ENCODE measurements at places on chromosomes 6 and 20. TPM values are rescaled to one million over a fixed set of nuclear protein-coding genes. Genes with fewer than 3 reads are reported as not detected.

DNA sequence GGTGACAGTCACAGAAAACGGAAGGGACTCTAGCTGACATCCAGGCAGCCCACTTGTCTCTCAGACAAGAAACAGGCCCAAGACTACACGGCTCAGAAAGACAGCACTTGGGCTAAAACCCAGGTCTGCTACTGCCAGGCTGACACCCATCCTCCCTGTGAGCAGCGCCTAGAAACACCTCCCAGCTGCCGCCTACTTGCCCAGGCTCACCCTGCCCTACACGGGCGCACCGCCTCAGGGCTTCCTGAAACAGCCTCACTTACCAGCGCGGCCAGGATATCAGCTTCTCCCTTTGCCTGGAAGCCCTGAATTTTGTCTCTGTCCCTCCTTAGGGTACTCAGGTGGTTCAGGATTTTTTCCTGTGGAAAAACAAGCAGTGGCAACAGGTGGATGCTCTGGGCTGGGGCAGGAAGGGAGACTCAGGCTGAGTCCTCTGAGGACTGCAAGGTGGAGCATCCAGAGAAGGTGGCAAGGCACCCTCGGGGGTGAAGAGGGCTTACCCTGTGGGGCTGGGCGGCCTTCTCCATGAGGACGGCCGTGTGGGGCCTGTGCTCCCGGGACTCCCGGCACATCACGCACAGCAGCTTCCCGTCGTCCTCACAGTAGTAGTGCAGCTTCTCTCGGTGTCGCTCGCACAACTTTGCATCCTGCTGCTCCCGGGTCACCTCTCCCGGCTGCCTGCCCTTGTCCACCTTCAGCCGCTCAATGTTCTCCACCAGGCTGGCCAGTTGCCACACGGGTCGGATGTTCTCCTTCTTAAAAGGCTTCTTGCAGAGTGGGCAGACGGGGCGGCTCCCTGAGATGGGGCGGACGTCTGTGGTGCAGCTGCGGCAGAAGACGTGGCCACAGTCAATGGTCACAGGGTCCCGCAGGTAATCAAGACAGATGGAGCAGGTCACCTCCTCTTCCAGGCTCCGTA is 14.8 kb downstream of the TRIM26 start:
- no peak for DNase-seq

DNA sequence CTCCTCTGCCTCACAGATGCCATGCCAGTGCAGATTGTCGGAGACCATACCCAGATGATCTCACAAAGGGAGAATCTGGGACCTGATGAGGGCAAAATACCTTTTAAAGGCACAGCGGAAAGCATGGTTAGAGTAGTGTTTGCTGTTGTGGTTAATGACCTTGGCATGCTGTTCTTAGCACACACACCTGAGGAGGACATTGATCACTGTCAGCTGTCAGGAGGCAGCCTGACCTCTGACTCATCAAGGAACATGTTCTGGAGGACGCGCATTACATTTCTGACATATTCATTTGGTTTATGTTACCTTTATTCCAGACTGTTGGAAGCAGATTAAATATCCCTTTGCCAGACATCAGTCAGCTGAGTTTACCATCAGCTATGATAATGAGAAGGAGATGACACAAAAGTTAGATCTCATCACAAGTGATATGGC is 57.1 kb downstream of the GOPC start:
- DNase-seq, result no peak

DNA sequence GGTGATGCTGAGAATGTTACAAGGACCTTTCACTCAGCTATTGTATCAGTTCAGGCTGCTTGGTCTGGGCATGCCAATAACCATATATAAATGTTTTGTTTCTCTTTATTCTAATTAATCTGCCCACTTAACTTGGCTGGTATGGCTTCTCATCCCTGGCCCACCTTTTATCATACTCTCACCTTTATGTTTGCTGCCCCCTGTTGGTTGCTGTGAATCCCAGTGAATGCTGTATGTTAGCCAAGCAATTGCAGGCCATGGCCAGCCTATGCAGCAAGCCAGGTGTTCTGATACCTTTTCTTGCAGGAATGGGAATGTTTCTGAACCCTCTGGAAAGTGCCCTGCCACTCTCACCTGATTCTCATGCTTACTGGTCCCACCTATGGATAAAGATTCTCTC is 54.6 kb downstream of the PCSK2 start:
- no peak for DNase-seq

DNA sequence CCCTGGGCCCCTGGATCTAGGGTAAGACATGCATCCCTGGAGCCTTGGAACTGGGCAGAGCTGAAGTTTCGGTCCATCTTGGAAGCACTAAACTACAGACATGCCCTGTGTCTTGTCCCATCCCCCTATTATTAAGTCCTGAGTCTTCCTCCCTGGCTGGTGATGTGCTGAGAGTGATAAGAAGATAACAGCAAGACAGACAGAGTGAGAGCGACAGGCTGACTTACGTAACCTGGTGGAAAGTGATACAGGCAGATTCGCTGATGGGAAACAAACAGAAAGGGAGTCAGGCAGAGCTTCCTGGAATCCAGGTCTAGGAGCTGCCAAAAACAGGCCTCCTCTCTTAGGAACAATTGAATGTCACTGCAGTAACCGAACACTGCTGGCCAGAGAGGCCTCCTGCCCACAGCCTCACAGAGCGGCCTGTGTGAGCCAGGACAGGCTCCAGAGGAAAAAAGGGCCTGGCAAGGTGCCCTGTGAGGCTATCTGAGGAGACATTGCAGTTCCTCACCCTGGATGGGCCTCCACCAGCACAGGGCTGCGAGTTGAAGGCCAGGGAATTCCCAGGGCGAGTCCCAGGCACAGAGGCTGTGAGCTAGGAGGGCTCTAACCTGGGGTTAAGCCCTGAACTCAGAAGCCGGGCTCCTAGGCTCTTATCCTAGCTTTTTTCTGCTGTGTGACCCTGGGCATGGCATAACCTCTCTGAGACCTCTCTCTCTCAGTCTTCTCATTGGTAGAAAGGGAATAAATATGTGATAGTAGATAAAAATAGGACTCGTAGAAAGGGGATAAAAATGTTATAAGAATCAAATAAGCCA is 34.2 kb upstream of the B4GALT5 start:
- peak; percentile 36 for DNase-seq

DNA sequence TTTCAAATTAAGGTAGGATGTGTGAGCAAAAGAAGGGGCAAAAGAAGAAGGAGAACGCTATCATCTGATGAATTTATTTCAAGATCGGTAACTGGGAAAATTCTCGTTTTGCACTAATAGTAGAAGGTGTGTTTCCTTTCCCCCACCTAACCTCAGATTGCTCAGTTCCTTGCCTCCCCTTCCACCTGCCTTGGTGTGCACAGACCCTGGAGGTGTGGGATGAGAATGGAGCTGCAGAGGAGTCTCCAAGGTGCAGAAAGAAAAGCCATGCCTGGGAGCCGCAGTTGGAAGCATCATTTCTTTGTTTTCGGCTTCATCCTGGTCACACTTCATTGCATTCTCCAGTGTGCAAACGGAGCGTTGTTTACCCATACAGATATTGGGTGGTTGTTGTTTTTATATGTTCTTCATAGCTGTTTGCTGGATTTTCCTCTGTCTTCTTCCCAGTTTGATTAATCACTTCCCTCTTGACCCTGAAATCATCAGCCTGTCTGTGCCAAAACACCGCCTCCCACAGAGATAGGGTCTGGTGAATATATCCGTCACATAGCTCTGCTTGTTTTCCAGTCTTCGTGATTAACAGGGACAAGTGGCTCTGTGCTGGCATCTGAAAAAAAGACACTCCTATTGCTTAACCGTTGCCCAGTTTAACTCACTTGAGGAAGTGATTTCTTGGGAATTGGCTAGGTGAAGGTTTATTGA is 40.2 kb upstream of the NEDD9 start:
- no peak for DNase-seq

DNA sequence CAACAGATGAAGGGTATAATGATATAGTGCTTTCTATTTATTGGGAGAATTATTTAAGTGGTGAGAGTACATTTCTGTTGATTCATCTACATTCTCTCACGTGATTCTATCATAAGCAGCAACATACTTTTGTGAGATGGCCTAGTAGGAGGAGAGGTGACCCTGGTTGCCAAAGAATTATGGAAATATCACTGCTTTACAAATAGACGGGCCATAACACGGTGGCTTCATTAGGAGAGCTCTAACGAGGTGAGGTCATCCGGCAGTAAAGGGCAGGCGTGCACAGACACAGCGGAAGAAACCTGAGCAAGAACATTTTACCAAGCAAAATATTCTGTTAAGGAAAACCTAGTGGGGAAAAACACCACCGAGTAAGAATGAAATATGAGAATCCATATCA is 337.4 kb upstream of the QKI start:
- no peak for DNase-seq

- no peak for DNase-seq
These were observed 65.5 kb downstream of the YTHDF1 start for GRCh38 chr20:63150391-63150898.

Gene DNAH8
- not detected for total RNA-seq

Gene B3GALT4
- not detected for total RNA-seq

Gene MATN4
- total RNA-seq, result not detected

Measured in H4 (cell line).